ENCODE measurements at places on chromosomes 3 and 15. TPM values are rescaled to one million over a fixed set of nuclear protein-coding genes. Genes with fewer than 3 reads are reported as not detected.

The AP3B2 gene
- total RNA-seq: 1.2 TPM

DNA sequence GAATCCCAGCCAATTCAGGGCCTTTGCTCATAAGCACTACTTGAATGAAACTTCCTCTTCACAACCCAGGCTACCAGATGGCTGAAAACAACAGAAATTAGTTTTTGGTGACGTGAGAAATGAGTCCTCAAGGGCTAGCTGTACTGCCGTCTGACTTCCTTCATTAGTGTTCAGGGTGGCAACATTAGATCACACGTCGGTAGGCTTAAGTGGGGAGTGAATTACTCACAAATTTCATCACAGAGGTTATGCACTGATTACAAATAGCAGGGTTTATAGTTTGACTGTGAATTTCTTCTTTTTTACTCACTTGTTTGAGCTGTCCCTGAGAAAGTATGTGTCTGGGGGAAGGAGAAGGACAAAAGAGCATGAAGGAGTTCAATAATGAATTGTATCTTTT, 397.2 kb downstream of the GAP43 start:
- DNase-seq: no peak

The C2CD4A gene
- 3.7 TPM for total RNA-seq

DNA sequence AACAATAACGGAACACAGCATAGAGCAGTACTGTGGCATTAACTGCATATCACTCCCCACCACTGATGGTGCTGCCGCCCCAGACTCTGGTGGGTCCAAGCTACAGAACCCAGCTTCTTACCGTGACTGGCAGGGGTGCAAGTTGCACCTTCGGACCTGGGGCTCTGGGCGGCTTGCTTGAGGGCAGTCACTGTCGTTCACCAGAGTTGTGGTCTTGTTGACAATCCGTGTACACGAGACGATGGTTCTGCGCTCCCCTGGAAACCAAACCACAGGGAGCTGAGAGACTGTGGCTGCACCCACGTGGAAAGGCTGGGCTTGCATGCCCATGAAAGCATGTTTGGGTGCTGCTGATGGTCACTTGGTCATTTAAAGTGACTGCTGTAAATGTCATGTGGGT, 293.0 kb downstream of the ADAMTS17 start:
- peak; percentile 13 for DNase-seq

DNA sequence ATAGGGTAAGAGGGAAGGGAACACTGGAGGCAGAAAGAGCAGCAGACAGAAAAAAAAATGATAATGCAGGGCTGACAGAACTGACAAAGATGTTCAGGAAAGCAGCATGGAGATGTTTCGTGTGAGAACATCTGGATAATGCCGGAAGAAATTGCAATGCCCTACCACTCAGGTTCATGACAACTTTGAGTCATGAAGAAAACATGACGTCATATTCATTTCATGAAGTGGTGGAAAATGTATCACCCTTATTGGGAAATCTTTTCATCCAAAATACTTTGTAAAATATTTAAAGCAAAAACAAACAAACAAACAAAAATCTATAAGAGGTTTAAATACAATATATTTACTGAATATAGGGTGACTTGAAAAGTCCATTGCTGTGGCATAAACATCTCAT, 305.4 kb upstream of the IGF1R start:
- no peak for DNase-seq

DNA sequence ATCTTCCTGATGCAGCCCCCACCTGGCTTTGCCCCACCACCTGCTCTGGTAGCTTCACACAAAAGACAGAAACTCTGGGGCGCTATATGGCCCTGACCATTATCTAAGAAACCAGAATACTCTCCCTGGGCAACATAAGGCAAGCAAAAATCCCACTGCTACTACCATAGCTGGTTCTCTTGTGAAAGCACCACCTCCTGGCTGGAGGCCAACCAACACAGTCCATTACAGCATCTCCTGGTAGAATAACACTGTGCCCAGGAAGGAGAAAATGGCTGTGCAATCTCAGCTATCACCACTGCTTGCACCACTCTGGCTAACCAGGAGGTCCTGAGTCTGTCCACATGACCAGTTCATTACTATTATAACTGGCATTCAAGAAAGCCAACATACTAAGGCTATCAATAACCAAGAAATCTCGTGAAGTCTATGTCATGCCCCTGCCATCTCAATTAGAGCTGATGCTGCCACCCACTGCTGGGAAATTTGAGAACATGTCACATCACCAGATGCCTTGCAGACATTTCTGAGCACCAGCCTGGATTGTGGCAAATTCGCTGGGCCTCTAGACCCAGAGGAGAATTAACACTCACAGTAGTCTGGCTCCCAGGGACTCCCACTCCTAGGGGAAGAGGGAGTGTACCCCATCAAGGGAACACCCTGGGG, 1114.8 kb downstream of the ROBO2 start:
- DNase-seq: no peak

DNA sequence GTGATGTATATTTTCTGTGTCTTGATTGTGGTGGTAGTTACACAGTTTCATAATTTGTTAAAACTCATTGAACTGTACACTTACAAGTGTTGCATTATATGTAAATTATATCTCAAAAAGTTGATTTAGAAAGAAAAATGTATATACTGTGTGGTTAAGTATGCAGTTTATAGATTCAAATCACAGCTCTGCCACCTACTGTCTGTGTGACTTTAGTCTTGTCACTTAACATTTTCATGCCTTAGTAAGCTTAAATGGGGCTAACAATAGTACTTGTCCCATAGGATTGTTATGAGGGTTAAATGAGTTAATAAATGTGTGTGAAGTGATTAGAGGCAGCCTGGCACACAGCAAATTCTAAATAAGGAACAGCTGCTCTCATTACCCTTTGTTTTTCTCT, 120.9 kb upstream of the P2RY1 start:
- DNase-seq: no peak

The CPN2 gene
- not detected for total RNA-seq

The PBRM1 gene
- 53.6 TPM for total RNA-seq

The FETUB gene
- 0.27 TPM for total RNA-seq

- no peak for DNase-seq
Measured at GRCh38 chr3:38297947-38298711, 16.0 kb downstream of the SLC22A14 start.

The ITIH1 gene
- total RNA-seq: 0.91 TPM

DNA sequence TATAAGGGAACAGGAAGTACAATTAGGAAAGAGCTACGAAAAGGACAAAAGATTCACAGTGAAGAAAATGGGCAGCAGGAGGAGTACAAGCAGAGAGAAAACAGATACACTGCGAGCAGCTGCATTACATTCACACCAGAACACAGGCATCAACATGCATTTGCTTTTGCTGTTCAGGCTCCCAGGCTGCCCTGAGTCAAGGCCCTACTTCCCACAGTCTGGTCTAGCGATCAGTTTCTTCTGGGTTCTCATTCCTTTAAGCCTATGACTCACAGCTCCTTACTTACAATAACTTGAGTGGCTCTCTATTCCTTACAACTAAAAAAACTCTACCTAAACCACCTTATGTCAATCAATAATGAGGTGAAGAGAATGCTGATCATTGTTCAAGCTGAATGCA, 24.5 kb upstream of the ZNF445 start:
- no peak for DNase-seq

- no peak for DNase-seq
Measured at GRCh38 chr15:78050826-78051225, 26.7 kb downstream of the TBC1D2B start.

DNA sequence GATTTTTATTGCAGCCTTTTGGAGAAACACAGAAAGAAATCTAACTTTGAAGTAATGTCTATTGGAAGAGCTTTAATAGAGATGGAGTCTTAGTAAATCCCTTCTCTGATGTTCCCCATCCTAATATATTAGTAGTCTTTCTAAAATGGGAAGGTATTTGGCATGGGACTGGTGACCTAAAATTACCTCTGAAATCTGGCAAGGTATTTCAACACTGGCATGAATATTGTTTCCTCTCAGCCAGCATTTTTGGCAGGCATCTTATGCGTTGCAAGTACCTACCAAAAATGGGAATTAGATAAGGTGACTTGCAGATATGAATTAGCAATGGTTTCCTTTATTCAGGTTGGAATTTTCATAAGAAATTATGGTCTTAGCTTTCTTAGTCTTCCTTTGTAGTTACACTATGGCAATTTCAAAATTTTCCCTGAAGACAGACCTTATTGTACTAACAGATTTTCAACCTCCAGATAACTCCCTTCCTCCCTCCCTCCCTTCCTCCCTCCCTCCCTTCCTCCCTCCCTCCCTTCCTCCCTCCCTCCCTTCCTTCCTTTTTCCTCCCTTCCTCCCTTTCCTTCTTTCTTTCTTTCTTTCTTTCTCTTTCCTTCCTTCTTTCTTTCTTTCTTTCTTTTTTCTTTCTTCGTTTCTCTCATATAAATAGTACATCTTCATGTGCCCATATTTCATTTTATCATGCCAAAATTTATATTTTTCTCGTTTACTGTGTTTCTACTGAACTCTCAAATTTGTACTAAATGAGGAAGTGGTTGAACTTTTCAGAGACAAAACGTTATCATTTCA, 168.2 kb upstream of the KCNMB2 start:
- no peak for DNase-seq

GRCh38 chr15:45666119-45666875, 31.5 kb downstream of the SQOR start:
- no peak for DNase-seq

The CCRL2 gene
- 17.6 TPM for total RNA-seq

- no peak for DNase-seq
Measured at GRCh38 chr3:69324362-69325025, 61.4 kb downstream of the FRMD4B start.

The TRA2B gene
- total RNA-seq: 140 TPM

The COL7A1 gene
- total RNA-seq: 5.1 TPM

- DNase-seq: no peak
Measured at GRCh38 chr3:162670181-162670580, 1173.6 kb downstream of the OTOL1 start.

DNA sequence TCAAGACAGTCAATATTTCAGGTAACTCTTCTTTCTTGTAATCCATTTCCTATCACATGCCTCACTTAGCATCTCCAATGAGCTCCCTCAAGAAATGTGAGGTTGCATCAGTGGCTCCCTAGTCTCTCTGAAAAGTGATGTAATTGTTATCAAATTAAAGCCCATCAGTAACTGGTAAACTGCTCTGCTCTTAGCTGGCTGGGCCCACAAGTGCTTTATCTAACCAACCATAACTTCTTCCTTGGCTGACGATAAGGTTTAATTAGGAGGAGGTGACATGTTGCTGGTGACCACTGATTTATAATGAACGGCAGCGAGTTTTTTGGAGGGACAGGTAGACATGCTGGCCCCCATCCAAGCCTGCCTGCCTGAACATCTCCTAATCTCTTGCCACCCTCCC, 79.6 kb downstream of the RTP4 start:
- DNase-seq: no peak

DNA sequence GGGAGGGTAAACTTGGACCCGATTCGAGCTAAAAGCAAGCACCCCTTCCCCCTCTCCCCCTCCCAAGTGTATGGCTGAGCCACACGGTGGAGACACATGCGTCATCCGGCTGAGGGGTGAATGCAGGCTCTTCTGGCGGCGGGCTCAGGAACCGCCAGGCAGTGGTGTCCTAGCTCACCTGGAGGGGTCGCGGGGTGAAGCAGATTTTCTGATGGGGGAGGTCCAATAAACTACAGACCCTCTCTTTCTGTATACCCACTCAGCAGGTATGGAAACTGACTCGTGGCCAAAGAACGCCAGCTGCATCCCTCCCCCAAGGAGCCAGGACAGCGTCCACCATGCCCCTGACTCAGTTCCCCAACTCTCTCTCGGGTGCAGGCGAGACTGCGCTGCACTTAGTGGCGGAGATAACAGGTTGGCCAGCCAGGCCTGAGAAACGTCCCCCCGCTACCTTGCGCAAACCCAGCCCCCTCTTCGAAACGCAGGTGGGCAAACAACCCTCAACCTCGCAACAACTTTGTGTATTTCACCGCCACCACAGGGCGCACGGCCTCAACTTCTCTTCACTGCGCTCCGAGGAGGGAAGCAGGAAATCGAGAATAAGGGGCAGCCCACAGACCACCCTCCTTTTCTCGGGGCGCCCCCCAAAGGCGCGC, 1.3 kb downstream of the MAGI1 start:
- peak; percentile 60 for DNase-seq

DNA sequence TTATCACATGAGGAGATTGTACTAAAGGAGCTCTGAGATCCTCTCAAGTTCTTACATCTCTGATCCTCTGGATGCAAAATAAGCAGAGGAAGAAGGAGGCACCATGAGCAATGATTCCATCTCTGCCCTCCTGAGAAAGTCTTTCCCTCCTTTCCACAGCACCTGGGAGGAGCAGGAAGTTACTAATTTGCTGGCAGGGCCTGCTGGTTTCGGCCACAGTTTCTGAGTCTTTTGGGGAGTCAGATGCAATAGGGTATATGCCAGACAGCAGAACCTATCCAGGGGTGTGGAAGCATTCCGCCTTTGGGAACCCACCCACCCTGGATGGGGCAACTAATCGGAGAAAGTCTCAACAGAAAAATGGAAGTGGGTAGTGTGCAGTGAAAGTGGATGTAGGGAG, 38.5 kb upstream of the SPTSSB start:
- no peak for DNase-seq

DNA sequence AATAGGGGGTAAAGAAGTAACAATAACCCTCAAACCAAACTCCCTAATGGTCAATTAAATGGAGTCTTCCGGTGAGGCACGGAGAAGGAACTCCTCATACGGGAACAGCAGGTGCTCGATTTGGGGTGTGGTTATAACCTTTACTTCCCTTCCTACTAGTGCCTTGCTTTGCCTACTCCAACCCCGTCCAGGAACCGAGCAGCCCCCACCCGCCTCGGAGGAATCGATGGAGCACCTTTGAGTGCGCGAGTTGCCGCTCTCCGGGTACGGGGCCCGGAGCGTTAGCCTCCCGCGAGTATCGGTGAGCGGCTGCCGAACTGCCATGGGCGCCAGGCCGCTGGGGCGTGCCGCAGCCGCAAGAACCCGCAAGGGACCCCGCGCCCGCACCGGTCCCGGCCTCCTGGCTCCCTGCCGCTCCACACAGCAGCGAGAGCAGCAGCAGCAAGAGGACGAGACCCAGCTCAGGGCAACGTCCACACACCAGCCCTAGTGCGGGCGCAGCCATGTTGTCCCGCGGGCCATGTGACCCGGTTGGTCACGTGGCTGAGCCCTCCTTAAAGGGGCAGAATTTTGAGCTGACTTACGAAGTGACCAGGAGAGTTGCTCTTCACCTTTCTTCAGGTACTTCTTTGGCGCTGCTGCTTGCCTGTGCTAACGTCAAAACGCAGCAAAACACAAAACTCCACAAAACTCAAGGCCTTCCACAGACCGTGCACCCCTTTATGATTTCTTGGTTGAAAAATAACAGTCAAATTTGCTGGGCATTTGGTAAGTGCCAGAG, at the start of gene SUMF1:
TSS of gene SUMF1 (minus strand) at position 529 of the 781 bp plus-strand sequence. CDS start at position 505, 24 bp downstream.
- DNase-seq: peak; percentile 89

DNA sequence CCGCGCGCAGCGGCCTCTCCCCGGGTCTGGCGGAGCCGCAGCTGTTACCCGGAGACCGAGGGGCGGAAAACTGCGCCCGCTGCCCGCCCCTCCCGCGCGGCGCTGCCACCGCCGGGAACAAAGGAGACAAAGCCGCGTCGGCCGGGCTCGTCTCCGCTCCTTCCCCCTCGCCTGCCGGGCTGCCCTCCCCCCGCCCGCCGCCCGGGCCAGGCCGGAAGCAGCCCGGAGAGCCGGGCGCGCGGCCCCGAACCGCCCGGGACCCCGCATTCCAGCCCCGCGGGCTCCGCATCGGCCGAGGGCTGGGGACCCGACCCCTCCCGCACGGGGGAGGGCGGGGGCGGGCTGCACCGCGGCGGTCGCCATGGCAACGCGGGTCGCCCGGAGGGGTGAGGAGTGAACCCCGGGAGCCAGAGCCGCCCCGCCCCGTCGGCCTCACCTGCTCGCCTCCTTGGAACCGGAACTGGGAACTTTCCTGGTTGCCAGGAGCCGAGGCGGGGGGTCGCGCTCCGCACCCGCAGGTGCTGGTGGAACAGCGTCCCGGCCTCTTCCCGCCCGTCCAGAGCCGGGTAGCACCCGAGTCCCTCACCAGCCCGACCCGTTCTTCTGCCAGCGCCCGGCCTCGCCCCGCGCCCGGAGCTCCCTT, 448 bp downstream of the PLXNB1 start:
- DNase-seq: peak; percentile 83

The ALDH1A2 gene
- 2.5 TPM for total RNA-seq
